T-helper 9 cell (primary cell): ENCODE measurements at places on chromosomes 2 and 18.

- DNase-seq = no peak
Observed at GRCh38 chr2:220278022-220278421, 650.6 kb downstream of the SLC4A3 start.

DNA sequence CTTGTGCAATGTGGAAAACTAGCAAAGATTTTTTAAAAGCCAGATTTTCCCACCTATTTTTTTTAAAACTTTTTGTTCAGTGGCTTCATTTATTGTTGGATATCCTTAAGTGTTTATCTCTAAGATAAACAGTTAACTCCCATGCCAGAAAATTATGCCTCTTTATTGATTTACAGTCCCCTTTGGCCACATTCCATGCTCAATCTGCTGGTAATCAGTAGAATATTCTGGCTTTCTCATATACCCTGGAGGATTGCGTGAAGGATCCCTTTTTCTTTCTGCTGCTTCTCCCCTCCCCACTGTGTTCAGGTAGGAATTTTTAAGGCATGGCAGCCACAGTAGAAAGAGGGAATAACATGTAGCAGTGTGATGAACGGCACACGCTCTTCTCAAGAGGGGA, 2.6 kb downstream of the GRHL1 start:
- DNase-seq = no peak

GRCh38 chr2:213216461-213216860, 65.0 kb upstream of the IKZF2 start:
- no peak for DNase-seq

- no peak for DNase-seq
Observed at GRCh38 chr2:53381271-53381670, 386.3 kb upstream of the CHAC2 start.

GRCh38 chr2:14231391-14231898, 401.1 kb upstream of the LRATD1 start:
- DNase-seq = no peak

- no peak for DNase-seq
Observed at GRCh38 chr2:62074233-62074632, 121.7 kb upstream of the B3GNT2 start.

DNA sequence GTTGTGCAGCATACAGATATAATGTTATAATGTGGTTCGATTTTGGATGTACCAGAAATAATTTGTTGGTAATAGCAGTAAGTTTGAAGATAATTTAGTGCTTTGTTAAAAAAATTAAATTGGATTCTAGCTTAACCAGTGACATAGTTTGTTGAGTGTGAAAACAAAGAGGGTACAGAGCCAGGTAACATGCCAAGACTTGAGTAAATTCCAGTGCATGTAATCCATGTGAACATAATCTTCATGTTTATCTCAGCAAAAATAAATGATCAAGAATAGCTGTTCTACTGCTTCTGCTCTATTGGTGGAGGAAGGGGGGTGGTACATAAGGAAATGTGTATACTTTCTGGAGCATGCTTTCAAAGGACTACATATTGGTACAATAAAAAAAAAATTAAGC, 165.8 kb downstream of the DNAH7 start:
- DNase-seq = no peak

DNA sequence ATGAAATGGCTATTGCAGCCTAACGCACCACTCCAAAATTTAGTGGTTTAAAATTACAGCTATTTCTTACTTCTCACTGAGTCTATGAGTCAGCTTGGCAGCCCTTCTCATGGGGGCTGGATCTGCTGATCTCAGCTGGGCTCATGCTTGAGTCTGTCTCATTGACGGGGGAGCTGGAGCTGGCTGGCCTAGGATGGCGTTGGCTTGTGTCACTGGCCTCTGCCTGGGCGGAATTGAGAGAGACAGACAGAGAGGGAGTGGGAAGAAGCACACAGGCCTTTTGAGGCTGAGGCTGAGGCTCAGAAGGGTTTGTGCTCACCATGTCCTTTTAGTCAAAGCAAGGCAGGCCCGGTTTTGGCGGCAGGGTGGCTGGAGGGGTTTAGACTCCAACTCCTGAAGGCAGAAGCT, 412.1 kb upstream of the MYT1L start:
- DNase-seq = no peak

DNA sequence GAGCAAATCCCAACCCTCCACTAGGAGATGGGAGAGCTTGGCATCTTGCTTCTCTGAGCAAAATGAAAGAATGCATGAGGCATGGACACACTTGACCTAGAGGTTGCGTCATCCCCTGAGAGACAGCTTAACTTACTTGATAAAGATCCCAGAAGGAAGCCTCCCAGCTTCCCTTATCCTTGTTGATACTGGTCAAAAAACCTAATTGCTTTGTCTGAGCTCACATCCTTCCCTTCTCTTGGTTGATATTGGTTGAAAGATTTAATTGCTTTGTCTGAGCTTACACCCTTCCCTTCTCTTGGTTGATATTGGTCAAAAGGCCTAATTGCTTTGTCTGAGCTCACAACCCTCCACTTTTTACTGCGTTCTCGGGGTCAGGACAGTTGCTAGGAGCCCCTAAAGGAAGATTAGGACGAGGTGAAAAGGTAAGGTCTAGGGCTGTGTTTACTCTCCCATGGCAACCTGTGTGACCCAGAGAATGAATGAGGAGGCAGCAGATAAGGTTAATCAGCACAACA, 12.2 kb upstream of the BOD1L2 start:
- no peak for DNase-seq

- no peak for DNase-seq
Observed at GRCh38 chr2:67923696-67924095, 139.1 kb downstream of the C1D start.

DNA sequence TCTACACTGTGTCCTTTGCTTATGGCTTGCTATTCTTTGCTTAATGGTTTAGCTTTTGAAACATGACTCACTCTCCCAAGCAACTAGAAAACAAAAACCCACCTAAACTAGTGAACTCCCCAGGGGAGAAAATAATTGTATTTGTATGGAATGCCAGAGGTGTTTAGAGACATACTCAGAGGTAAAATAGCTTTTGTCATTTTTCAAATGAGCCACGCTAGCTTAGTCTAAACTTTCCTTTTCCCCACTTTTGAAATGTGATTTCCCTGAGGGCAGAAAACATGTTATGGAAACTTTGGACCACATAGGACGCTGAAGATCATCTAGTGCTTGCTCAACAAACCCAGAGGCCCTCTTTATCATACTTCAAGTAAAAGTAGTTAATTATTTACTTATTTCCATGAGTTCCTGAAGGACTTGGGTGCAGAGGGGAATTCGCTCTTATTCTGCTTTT, 16.5 kb upstream of the CYTIP start:
- DNase-seq = no peak

- no peak for DNase-seq
Observed at GRCh38 chr2:228318218-228318617, 136.7 kb upstream of the SPHKAP start.

GRCh38 chr18:36534154-36534688, 236.7 kb downstream of the FHOD3 start:
- no peak for DNase-seq

DNA sequence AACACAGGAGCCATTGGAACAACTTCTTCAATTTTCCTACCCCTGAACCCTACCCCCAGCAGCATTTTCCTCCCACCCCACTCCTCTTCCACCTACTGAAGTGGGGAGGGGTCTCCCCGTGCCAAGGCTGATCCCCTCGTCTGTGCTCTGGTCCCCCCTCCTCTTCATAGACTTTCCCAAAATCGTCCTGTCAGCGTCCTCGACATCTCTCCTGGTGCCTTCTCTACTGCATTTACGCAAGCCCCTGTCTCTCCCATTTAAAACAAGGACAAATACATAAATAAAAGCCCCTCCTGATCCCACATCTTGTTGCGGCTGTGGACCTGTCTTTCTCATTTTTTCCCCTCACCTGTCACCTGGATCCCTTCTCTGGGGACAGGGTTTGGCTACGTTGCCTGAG, 42.2 kb downstream of the EMX1 start:
- DNase-seq = no peak

DNA sequence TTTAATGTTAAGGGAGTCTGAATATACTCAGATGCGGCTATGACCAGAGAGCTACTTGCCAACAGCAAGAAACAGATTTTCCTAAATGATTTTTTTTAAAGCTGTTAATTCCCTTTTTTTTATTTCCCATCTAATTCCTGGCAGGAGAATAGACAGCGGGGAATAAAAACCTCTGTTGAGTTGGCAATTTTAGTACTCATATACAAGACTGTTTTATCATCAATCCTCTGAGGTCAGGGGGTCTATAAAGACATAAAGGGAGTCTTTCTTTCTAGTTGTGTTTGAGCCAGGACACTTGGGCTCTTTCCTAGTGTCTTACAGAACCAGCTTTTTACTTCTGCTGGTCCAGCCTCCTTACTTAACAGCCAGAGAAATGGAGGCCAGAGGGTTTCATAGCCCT, 29.4 kb downstream of the MAIP1 start:
- DNase-seq = no peak

- no peak for DNase-seq
Observed at GRCh38 chr2:202269585-202269984, 4.0 kb downstream of the NOP58 start.

- DNase-seq = no peak
Observed at GRCh38 chr18:33052886-33053285, 280.1 kb upstream of the KLHL14 start.

- no peak for DNase-seq
Observed at GRCh38 chr2:215851082-215851481, 162.3 kb downstream of the MREG start.

- no peak for DNase-seq
Observed at GRCh38 chr2:238159071-238159539, 335 bp downstream of the ERFE start.

GRCh38 chr2:64141674-64142405, 2.4 kb downstream of the PELI1 start:
- no peak for DNase-seq

GRCh38 chr18:68893354-68893753, 95.5 kb downstream of the CCDC102B start:
- DNase-seq = no peak

- DNase-seq = peak; percentile 11
Observed at GRCh38 chr2:53786352-53786704, 425 bp downstream of the ASB3 start.

- no peak for DNase-seq
Observed at GRCh38 chr2:215418064-215418963, 17.6 kb downstream of the FN1 start.

DNA sequence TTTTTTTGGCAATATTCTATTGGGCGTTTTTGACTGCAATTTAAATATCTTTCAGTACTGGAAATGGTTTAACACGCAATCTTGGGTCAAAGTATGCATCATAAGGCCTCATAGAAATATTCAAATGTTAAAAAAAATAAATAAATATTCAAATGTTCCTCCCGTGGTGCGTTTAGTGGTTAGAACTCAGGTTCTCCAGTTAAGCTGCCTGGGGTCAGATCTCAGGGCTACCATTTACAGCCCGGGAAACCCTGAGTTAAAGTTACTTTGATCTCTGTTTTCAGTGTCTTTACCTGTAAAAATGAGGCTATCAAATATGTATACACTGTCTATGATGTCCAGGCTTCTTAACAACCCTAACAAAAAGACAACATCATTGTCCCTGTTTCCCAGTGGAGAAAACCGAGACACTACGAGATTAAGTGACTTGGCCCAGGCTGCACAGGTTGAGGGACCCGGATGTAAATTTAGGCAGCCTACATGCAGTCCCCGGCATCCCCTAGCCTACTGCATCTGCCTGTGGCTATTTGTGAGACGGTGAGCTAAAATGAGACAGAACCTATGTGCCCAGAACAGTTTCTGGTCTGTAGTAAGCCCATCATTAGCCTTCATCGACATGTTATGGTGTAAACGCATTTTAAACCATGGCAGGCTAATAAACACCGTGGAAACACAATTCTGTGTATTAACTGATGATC, 1.7 kb downstream of the FHL2 start:
- no peak for DNase-seq

DNA sequence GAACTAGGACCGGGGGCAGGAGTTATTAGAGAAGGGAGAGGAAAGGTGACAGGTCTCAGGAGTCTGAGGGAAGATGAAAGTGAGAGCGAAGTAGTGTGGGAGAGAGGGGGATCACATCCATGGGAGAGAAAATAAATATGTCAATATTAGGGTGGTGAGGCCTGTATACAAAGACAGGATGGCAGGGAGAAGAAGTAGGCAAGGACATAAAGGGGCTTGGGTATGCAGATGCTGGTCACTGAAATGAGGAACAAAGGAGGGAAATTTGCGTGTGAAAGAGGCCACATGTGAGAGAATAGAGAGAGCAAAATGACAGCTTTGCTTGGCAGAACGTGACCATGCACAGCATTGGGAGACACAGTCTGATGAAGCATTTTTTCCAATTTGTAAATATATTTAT, 13.6 kb downstream of the METAP1D start:
- DNase-seq = no peak

DNA sequence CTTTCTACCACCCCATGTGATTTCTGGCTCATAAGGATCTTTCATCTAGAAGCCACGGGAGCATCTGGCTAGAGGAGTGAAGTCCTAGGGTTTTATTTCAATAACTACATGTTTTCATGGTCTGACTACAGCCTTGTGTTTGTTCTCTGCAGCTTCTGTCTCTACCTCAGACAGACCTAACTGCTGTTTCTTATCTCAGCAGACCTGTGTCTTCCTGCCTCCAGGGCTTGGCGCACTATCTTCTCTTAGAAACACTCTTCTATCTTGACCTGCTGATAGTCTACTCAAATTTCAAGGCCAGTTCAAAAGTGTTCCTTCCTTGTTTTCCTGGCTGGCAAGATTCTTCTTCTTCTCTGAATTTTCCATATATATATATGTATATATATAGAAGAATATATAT, 11.0 kb upstream of the TRIB2 start:
- DNase-seq = no peak

DNA sequence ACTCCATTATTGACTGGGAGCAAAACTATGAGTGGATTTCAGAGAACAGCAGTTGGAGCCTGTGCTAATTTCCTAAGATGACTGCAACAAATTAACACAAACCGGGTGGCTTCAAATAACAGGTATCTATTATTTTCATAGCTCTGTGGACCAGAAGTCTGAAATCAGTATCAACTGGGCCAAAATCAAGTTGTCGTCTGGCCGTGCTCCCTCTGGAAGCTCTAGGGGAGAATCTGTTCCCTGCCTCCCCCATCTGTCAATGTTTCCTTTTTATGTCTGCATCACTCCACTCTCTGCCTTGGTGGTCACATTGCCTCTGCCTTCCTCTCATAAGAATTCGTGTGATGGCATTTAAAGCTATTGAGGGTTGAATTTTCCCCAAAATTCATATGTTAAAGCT, 269.8 kb downstream of the TMX3 start:
- no peak for DNase-seq

DNA sequence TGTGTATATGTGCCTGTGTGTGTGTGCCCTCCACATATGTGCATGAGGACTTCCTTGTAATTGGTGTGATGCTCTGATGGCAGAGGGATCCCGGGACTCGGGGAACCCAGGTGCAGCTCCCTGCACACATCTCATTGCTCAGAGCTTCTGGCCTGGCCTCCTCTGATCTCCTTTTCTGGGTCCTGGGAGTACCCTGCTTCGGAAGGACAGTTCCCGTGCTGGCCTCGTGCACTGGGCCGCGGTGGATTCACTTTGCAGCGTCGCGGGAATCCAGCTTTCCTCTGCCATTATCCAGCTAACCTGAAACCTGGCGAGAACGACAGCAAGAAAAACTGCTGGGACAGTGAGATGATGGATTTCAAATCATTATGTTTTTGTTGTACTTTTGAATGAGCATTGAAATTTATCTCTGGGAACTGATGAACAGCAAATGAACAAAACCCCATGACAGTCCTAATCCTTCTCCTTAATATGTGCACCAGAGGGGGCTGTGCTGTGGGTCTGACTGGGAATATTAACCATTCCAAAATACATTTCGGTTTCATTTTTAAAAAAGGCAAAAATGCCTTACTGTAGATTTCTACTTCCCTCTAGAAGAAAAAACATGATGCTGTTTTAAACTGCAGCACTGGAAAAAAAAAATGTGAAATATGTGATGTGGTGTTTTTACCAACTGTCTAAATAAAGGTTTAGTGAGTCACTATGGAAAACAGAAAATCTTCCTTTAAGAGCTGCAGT, 78.2 kb downstream of the PTGR3 start:
- DNase-seq = no peak
